ENCODE measurements at places on chromosomes 1 and 21.

DNA sequence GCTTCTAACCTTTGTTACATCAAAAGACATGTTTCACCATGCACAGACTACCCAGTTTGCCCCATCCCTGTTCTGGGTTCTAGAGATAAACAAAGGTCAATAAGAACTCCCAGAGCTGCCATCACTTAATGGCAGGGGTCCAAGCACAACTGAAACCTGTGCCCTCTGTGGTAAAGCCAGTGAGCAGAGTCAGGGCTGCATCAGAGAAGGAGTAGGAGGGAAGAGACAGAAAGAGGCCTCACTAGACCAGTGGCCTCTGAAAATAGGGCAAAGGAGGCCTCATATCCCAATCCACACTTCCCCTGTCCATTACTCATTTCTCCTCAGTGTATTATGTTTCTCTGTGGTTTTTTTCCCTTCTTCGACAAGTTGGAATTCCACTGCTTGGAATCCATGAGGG, 10.2 kb downstream of the ATP1A2 start:
- peak; percentile 44 for DNase-seq

DNA sequence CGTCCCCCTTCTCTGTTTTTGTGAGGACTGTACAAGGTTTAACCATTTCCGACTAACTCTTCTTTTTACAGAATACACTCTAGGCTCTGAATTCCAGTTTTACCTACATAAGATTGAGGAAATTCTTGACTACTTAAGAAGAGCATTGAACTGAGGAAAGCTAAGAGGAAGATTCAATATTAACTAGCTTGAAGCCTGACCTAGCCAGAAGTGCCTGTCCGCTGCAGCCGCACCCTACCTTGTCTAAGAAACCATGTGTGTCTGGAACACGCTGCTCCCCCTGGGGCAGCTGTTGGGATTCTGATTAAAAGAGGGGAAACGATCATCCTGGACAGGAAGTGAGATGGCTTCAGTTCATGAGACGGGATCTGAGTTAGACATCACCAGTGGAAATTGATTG, 28.9 kb downstream of the CA6 start:
- no peak for DNase-seq

GRCh38 chr1:27137544-27138075, 17.3 kb downstream of the SLC9A1 start:
- peak; percentile 82 for DNase-seq

DNA sequence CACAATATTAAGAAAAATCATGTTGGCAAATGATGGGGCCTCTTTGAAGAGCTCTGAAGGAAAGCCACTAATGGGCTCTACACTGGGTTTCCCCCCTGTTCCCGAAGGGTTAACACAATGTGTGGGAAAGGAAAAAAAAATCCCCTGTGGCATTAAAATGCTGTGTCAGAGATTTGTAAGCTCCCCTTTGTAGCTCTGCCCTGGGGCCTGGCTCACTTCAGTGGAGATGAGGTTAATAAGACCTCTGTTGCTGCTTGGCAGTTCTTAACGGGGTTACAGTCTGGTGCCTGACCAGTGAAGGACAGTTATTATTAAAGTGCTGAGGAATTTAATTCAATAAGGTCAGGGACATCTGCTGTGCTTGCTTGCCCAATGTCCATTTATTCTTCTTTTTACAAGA, 129.7 kb upstream of the UBE2U start:
- no peak for DNase-seq

- no peak for DNase-seq
Measured at GRCh38 chr21:18252256-18252655, 7.6 kb downstream of the CHODL start.

- no peak for DNase-seq
Measured at GRCh38 chr1:46580140-46580903, 23.7 kb downstream of the MKNK1 start.

DNA sequence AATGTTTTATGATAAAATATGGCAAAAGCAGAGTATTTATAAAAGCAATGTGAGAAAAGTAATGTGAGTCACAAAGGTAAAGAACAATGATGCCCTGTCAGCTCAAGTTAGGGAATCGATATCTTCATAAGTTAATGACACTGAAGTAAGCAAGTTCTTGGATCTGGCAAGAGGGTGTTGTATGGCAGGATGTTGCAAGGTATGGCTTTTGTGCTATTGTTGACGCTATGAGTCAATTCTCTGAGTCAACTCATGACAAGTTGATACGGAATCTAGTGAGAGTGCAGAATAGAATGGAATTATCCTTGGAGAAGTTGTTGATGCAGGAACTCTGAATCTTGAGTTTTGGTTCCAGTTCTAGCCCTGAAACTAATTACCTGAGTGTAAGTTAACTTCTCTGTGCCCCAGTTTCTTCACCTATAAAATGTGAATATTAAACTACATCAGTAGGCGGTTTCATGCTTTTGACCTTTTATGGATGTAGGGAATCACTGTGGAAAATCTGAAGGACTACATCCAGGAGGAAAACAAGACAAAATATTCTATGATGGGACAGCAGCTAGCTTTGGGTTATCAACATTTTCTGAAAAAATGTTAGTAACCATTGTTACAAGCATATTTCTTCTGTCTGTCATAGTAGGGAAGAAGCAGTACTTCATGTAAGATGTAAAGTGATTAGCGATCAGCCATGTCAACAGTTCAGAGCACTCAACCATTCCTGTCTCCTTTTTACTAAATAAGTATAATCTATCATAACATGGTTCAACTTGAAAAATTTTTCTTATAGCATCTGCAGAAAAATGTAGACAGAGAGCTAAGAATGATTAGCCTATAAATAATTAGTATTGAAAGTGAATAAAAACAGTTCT, 96.9 kb downstream of the ATP6V1G3 start:
- peak; percentile 77 for DNase-seq

DNA sequence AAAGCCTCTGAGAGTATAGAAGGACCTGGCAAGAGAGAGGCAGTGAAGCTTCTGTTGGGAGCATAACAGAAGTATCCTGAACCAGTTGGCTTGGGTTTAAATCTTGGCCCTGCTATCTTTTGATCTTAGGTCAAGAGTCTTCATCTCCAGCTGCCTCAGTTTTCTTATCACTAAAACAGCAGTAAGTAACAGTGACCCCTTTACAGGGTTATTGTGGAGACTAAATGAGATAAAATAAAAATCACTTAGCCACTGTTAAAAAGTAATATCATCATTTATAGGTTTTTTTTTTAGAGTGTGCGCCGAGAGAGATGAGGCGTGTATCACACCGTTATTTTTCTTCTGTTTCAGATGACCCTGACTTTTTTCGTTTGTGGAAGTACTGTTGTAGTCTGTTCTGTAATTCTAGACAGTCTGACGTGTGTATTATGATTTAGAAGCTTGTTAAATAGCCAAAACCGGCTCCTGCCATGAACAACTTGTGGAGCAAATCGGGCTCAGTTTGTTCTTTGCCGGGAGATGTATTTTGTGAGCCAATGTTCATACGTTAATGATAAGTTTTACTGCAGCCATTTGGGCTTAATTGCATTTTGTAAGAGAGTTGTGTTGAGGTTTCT, 1.1 kb downstream of the THRAP3 start:
- DNase-seq, result no peak

- DNase-seq, result peak; percentile 50
Measured at GRCh38 chr1:81664341-81664740, 136.4 kb upstream of the ADGRL2 start.

DNA sequence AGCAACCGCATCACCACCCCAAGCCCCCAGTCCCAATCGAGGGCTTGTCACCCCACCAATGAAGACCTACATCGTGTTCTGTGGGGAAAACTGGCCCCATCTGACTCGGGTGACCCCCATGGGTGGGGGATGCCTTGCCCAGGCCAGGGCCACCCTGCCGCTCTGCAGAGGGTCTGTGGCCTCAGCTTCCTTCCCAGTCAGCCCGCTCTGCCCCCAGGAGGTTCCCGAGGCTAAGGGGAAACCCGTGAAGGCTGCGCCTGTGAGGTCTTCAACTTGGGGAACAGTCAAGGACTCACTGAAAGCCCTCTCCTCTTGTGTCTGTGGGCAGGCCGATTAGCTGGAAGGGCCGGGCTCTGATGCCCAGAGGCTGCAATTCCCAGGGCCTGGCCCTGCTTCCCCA, 2.0 kb downstream of the SRARP start:
- DNase-seq, result no peak

DNA sequence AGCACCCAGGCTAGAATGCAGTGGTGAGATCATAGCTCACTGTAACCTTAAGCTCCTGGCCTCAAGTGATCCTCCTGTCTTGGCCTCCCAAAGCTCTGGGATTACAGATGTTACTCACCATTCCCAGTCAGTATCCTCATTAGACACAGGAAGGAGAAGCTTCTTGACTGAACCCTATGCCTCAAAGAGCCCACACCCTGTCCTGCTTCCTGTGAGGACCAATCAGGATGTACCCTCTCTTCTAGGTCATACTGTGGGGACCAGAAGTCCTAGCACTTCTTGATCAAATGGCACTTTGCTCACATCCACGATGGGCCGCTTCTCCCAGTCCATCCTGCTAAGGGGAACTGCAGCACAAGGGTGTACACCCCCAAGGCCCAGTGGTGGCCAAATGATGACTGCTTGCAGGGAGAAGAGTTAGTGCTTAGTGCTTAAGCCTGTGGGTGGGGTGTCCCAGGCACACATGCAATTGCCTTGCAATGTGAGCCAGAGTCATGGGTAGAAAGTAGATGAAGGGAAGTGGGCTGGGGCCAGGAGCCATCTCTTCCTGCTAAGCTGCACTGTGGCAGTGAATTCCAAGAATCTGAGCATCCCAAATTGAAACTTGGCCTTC, 9.8 kb downstream of the CD34 start:
- DNase-seq, result no peak

DNA sequence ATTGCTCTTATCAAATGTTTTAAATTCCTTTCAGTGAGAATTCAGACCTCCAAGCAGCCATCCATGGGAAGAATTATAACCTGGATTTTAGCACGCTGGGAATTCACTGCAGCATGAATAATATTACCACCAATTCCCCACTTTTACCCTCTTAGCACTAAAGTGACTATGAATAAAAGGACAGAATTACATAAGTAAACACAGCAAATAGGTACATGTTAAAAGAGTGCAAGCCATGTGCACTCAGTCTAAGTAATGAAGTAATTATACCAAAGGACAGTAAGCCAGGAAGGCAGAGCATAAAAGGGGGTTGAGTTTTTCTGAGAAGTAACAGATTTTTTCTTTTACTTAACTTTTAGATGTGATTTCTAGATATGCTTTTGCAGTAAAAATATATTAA, 176.3 kb downstream of the DENND1B start:
- no peak for DNase-seq

DNA sequence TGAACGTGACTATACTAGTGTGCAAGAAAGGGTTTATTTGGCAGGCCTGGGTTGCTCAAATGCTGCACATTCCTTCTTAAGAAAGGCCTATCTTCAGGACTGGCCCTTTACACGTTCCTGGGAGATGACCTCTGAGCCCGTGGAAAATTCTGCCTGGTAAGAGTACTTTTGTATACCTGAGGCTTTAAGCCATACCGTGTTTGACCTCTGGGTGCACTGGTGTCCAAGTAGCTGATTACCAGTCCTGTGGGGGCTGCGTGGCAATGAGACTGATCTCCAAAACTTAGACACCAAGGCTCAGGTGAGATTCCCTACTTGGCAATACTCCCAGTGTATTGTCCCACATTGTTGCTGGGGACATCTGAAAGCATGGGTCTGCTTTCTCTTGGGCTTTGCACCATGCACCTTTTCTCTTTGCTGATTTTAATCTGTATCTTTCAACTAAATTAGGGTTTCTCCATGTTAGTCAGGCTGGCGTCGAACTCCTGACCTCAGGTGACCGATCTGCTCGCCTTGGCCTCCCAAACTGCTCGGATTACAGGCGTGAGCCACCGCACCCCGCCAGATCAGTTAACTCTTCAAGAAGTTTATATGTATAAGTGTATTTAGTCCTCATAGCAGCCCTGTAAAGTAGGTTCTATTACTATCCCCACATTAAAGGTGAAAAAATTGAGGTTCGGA, 44.5 kb downstream of the TRIM33 start:
- DNase-seq, result no peak

DNA sequence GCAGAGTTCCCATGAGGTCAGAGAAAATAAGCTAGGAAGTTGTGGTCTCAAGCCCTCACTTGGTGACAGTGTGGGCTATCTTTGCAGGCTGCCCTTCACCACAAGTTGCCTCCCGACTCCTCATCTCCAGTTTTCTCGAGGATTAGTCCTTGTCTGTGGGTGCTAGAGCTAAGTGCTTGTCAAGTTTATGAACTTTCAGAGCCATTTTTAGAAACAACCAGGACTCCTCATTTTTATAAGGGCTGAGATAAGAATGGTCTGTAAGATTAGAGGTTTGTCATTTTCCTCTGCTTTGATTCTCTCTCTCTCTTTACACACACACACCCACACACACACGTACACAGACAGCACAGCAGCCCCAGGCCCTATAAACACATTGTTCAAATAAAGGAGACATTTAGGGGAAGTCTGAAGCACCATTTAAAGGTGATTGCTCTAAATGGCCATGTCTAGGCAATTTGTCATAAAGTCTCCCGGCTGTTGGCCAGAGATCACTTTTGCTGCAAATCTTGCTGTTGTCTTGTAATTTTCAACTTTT, 127.2 kb downstream of the LACTBL1 start:
- DNase-seq, result no peak

DNA sequence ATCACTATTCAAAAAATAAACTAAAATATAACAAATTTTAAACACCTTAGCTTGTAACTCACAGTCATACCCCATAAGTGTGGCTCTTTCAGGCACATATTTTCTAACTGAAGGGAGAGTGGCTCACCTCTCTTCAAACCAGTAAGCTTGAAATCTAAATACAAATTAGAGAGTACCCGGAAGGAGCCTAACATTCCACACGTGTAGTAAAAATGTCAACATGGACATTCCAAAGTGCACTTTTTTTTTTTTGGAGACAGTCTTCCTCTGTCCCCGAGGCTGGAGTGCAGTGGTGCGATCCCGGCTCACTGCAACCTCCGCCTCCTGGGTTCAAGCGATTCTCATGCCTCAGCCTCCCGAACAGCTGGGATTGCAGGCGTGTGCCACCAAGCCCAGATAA, 275.6 kb upstream of the ADGRL2 start:
- no peak for DNase-seq

- no peak for DNase-seq
Measured at GRCh38 chr1:43294761-43295160, 6.0 kb upstream of the TIE1 start.

- DNase-seq, result peak; percentile 58
Measured at GRCh38 chr1:159040206-159040605, 30.5 kb downstream of the IFI16 start.

GRCh38 chr1:58699011-58699762, 675 bp downstream of the MYSM1 start:
- DNase-seq, result no peak

DNA sequence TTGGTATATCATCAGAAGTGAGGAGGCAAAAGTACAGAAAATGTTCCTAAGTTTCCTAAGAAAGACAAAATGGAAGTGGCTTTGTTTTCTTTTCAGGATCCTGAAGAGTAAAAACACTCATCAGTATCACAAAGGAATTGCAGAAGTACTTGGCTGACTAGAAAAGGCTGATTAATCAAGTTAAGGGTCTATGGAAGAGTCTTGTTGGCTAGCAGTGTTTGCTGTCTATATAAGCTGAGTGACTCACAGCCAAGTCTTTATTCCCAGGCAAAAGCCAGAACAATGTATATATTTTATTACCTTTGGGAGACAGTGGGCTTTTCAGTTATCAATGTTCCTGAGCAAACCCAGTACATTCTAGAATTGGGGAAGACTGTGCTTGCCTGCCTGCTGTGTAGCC, 777.0 kb downstream of the PLA2G4A start:
- no peak for DNase-seq

GRCh38 chr1:32241001-32241763, 5.8 kb upstream of the FAM167B start:
- DNase-seq, result peak; percentile 67

- DNase-seq, result peak; percentile 67
Measured at GRCh38 chr1:94039514-94039870, 81.5 kb downstream of the ABCA4 start.

GRCh38 chr21:30831194-30831765, 1.7 kb upstream of the KRTAP7-1 start:
- DNase-seq, result no peak

- peak; percentile 50 for DNase-seq
Measured at GRCh38 chr1:203189951-203190352, 3.4 kb upstream of the CHI3L1 start.
